Ureter (tissue), 1 donor: ENCODE measurements at places on chromosomes 2 and 18. TPM values are rescaled to one million over a fixed set of nuclear protein-coding genes. Genes with fewer than 3 reads are reported as not detected.

- DNase-seq = no peak
Measured at GRCh38 chr2:39584283-39584965, 81.3 kb upstream of the TMEM178A start.

The POTEI gene
- total RNA-seq = not detected

The PER2 gene
- total RNA-seq = 30.5 TPM

- peak; percentile 20 for DNase-seq
Measured at GRCh38 chr2:31216734-31217133, 581 bp downstream of the CAPN14 start.
